ENCODE measurements at places on chromosomes 3 and 15.
A peak's percentile ranks its signal among the peaks of the same experiment; 100 is the strongest.

GRCh38 chr3:117266806-117267205 lies 557.2 kb downstream of the TUSC7 start:
- no peak for DNase-seq

- DNase-seq, result no peak
These were observed 436.2 kb upstream of the SUCLG2 start for GRCh38 chr3:68090571-68090970.

DNA sequence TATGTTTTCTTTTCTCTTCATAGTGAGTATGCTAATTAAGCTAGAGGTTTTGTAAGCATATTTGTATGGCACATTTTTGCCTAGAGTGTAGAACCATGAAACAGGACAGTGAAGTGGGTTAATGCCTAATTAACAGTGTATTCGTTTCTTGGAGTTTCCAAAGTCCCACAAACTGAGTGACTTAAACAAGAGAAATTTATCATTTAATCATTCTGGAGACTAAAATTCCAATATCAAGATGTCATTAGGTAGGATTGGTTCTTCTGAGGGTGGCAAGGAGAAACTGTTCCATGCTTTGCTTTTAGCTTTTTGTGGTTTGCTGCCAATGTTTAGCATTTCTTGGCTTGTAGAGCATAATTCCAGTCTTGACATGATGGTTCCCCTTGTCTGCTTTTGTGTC lies 734.2 kb downstream of the NAALADL2 start:
- DNase-seq, result no peak

GRCh38 chr3:58206406-58207011 lies 4.3 kb downstream of the DNASE1L3 start:
- DNase-seq, result peak; percentile 29

DNA sequence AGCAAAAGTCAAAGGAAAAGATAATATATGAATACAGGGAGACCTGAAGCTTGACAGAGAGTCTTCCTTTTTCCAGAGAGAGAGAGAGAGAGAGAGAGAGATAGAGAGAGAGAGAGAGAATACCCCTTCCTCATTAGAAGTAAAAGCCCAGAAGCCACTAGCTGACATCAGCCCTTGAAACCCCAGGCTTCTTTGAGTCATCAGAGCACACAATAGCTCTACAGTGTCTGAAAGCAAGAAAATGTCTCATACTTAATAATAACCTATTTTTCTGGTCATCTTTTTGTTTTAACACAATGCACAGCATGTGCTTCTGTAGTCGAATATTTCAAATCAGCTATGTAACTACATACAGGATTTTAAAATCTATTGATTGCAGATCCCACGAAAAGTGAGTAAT lies 109.2 kb upstream of the NANOGP8 start:
- peak; percentile 18 for DNase-seq

- peak; percentile 38 for DNase-seq
These were observed 84.0 kb downstream of the DIPK2A start for GRCh38 chr3:144055604-144056003.

- DNase-seq, result peak; percentile 38
These were observed 59.8 kb upstream of the THSD4 start for GRCh38 chr15:71055461-71055860.

DNA sequence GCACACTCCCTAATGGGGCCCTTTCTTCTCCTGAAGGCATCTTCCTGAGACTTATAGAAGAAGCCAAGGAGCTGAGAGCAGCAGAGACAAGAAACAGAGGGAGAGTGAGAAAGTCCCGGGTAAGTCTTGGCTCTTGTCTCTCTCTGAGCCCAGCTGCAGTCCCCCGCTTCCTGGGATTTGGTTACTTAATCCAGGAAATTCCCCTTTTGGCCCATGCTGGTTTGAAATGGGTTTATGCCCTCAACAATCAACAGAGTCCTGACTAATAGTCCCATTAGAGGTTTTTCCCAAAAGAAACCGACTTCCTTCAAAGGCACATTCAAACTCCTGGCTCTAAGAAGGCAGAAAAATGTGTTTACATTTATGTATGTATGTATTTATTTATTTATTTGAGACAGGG lies 22.0 kb downstream of the TMEM158 start:
- peak; percentile 51 for DNase-seq

DNA sequence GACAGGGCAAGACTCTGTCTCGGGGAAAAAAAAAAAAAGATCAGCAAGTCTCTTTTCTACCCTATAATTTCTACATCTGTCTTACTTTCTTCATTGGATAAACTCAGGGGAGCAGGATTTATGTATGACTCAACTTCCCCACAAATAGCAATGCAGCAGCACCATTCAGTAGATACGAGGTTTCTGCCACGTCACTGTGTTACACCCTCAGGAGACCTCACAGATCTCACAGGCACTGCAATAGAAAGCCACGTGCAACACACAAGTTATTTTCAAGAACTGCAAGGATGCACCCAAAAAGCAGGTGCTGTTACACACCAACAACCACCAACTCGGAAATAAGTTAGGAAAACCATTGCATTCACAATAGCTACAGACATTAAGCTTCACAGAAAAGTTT lies 30.2 kb downstream of the TSPAN3 start:
- DNase-seq, result no peak

DNA sequence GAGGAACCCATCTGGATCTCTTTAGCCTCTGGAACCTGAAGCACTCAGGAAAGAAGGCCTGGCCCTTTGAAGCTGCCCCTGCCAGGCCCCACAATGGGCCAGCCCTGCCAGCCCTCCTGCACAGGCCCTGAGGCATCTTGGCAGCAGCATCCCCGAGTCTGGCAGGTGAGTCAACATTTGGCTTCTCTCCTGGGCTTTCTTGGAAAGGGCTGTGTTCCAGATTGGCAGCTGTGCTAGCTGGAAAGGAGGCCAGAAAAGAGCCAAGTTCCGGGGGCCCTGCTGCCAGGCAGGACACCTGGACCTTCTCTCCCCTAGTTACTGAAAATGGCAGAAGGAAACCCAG lies 187.2 kb downstream of the SHQ1 start:
- peak; percentile 83 for DNase-seq

GRCh38 chr3:94106268-94106667 lies 43.4 kb downstream of the NSUN3 start:
- DNase-seq, result no peak

DNA sequence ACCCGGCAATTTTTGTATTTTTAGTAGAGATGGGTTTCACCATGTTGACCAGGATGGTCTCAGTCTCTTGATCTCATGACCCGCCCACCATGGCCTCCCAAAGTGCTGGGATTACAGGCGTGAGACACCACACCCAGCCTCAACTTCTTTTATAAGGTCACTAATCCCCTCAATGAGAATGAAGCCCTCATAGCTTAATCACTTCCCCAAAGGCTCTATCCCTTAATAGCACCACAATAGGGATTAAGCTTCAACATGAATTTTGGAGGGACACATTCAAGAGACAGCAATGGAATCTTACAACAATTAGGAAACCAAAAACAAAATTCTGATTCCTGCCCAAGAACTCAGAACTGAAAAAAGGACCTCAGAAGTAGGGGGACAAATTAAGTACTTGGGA lies 126.8 kb downstream of the ATP1B3 start:
- DNase-seq, result no peak

GRCh38 chr3:42024591-42025351 lies 62.9 kb upstream of the ULK4 start:
- peak; percentile 42 for DNase-seq

GRCh38 chr3:12983319-12983718 lies 89.9 kb downstream of the IQSEC1 start:
- no peak for DNase-seq

GRCh38 chr3:136192831-136193230 lies 3.3 kb downstream of the MSL2 start:
- no peak for DNase-seq

- DNase-seq, result peak; percentile 41
These were observed 8.2 kb upstream of the OCA2 start for GRCh38 chr15:28107111-28107903.

GRCh38 chr3:17967111-17967510 lies 224.7 kb upstream of the TBC1D5 start:
- no peak for DNase-seq

DNA sequence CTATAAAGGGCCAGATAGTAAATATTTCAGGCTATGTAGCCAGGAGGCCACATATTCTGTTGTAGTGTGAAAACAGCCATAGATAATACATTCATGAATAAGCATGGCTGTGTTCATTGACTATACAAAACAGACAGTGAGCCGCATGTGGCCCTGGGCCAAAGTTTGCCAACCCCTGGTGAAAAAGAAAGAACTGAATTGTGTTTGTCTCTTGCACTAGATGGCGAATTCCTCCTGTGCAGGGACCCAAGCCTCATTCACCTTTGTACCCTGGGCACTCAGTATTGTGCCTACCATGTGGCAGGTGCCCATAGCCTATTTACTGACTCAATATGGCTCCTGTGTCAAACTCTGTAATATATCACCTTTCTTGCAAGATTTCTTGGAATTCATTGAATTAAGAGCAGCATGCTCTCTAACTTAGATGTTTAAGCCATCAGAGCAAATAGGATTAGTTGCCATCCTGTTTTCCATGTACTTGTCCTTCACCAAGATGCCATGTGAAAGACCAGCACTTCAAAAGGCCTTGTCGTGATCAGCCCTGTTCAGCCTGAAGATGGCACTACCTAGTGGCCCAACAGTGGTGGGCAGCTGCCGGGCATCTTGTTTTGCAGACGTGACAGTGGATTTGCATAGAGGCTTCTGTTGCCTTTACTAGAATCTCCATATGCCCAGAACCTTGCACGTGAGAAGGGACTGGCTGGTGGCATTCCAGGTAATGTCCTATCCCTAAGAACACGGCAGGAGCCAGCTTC lies 50.9 kb upstream of the CMTM7 start:
- no peak for DNase-seq

DNA sequence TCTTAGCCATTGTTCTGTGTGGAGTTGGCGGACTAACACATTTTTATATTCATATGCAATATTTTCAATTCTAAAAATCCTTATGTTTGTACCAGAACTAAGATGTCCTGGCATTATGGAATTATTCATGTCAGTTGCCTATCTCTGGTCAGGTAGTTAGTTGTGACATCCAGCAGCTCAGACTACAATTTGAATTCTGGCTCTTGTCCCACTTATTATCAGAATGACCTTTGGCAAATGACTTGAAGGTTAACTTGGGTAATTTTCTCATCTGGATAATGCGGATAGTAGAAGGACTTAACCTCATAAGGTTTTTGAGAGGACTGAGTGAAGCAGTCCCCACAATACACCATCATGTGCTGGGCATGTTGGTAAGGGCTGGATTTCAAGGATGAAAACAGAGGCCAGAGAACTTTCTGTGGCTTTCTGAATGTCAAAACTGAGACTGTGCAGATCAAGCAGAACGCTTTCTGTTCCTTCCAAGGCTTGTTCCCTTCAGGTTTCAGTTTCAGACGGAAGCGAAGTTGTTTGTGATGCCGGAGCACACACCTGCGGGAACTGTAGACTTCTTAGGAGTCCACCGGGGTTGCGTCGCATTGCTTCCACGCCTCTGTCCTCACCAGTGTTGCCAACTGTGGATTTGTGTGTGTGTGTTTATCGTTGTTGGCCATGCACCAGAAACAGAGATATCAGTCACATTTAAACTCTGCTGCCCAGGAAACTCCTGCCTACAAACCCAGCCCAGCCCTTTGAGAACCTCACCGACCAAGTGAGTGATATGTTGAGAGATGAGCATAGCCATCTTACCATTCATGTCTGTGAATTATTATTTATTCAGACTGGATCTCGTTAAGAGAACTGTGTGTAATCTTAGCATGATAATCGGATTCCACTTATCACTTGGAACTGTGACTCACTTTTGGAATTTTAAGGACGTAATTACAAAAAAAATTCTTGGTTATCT lies 76.0 kb downstream of the PTPRG start:
- no peak for DNase-seq

GRCh38 chr3:64806668-64807605 lies 119.1 kb upstream of the ADAMTS9 start:
- DNase-seq, result no peak

- DNase-seq, result no peak
These were observed 10.0 kb downstream of the HEXA start for GRCh38 chr15:72365844-72366243.

DNA sequence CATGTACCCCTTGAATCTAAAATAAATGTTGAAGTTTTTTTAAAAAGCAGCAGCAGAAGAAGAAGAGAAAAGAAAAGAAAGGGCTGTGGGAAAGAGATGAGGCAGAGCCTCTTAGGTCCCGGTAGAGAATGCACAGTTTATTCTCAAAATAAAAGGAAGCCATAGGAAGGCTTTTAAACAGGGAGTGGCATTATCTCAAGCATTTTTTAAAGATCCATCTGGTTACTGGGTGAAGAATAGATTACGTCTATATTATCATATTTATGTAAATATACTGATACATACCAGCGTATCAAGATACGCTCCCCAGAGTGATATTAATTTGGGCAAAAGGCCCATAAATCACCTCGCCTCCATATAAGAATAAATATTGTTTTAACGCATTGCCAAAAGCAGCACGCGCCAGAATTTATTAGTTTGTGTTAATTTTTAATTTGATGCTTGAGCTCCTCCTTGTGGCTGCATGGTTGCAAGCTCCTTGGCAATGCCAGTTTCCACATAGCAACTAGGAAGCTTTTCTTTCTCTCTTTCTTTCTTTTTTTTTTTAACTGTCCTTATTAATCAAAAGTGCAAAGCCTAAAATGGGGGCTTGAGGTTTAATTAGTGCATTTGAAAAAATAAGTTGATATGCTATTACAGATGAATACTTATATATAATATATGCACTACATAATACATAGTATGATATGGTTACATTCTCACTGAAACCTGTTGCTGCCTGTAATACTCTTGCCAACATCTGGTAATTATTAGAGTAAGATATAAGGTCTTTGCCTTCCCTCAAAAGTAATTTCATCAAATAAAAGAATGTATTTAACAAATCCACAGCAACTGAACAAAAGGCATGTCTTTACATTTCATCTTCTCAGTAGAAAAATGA lies 242.8 kb upstream of the UBE2E2 start:
- DNase-seq, result peak; percentile 45

GRCh38 chr15:70351391-70351790 lies 253.7 kb upstream of the TLE3 start:
- DNase-seq, result no peak

GRCh38 chr3:5212628-5213573 lies 25.4 kb downstream of the EDEM1 start:
- DNase-seq, result no peak

- no peak for DNase-seq
These were observed 557.6 kb downstream of the MAGI1 start for GRCh38 chr3:65481085-65481484.

DNA sequence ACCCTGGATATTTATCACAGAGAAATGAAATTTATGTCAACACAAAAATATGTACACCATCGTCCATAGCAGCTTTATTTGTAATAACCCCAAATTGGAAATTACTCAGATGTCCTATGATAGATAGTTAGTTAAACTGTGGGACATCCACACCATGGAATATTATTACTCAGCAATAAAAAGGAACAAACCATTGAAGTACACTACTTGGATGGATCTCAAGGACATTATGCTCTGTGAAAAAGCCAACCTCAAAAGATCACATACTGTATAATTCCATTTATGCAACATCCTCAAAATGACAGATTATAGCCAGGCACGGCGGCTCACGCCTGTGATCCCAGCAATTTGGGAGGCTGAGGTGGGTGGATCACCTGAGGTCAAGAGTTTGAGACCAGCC lies 113.3 kb downstream of the PGPEP1L start:
- DNase-seq, result no peak

DNA sequence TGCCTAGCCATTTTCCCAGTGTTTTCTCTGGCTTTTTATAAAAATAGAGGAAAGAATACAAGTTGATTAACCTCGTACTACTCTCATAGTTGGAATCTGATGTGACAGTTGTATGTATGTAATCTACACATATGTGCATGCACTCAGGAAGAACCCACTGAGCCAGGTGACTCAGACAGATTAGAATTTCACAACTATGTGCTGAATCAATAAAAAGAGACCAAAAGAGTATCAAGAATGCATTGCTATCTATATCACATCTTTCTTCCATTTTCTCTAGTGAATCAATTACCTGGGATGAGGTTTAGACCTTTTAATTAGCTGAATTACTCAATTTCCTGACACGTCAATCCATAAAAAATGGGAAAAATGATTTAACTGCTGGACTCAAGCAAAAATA lies 319.3 kb upstream of the ATP10A start:
- no peak for DNase-seq
